ENCODE measurements at places on chromosomes 4 and X.

DNA sequence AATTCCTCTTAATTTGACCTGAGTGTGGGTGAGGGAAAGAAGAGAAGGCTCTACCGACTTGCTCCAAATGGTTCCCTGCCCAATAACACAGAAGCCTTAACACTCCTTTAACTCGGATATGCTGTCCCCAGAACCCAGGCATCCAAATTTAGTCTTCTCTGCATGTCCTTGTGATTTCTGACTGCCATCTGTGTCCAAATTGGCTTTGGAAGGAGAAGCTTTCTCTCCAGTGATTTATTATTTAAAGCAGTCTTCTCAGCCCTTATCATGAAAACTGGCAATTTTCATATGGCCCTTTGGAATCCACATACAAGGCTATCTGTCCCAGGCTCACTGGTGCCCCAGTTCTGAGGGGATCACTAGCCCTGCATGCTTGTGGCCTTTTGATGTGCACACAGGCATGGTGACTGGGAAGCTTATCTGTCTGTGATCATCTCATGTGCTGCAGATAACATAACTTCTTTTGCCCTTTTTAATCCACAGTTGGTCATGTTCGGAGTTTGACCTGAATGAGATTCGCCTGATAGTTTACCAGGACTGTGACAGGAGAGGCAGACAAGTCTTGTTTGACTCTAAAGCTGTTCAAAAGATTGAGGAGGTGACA lies 56.7 kb downstream of the FNIP2 start:
- no peak for DNase-seq

- no peak for DNase-seq
These were observed 38.4 kb upstream of the ENPP6 start for GRCh38 chr4:184255871-184256642.

DNA sequence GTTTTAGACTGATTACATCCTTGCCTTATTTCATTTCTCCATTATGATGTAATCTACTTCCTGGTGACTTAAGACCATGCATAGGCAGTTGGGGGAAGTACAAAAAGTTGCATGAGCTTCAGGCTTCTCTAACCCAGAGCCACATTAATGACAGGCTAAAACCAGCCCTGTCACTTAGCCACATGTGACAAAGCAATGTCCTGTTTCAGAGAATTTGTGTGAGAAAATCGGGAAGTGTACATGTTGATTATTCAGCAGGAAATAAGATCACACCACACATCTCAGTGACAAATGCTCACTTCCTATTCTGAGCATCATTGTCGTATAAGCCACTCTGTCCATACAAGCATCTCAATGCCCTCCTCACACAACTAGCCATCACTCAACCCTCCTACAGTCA lies 98.5 kb upstream of the MAGEB16 start:
- no peak for DNase-seq

- DNase-seq: no peak
These were observed 206.6 kb downstream of the ARHGAP10 start for GRCh38 chr4:147938496-147938895.

DNA sequence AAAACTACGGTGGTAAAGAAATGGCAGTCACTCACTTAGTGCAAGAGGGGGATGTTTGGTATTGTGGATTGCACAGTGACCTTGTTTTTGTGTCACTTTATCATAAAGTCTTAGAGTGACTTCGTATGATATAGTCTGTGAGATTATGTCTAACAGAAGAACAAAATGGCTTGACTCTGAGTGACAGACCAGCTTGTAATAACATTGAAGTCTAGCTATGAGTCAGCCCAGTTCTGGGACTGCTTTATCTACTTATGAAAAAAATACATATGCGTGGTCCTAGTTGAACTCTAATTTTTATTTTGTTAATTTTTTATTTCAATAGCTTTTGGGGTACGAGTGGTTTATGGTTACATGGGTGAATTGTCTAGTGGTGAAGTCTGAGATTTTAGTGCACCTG lies 20.0 kb downstream of the DCLK2 start:
- no peak for DNase-seq

DNA sequence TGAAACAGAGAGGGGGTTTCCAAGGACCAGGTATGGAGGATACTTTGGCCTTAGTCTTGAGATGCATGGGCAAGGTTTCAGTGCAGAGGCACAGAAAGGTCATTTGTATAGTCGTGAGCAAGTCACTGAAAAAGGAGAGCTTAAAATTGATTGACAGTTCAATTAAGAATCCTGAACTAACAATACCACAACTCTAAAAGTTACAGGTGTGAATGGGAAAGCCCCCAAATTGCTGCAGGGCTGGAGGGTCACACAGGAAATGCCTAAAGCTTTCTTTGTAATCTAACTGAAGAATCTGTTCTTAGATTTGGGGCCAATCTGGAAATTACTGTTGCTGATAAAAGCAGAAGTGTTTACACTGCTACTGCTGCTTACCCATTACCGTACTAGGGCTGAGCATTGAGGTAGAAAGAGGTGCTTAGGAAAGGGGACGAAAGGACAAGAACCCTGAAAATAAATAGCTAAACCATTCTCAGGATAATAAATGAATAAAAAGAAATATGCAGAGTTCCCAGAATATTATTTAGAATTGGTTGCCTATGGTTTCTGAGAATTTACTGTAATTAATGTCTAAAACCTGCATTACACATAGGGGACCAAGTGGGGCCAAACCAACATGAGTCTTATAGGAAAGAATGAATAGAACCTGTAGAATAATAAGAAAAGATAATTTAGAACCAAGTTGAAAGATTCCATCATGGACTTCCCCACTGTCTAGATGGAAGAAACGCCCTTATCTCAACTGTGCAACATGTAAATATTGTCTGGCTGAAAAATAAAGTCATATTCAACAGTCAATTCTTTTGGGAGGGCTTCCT lies 91.9 kb upstream of the PPP1R2C start:
- no peak for DNase-seq

DNA sequence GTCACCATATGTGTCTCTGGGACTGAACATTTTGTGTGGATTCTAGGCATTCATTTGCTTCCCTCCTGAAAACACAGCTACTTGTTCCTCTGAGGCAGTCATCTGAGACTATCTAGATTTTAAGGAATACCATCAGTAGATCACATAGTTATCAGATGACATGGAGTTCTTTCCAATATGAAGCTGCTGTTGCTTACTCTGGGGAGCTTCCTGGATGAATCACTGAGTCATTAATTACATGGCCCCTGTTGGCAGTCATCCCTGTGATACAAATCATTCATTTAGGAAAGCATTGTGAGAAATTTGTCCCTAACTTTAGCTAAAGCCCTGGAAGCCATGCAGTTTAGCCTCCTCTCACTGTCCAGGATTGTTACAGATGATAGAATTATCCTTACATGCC lies 98.2 kb upstream of the ARSJ start:
- no peak for DNase-seq

GRCh38 chrX:45771560-45772340 lies 571.1 kb upstream of the DIPK2B start:
- DNase-seq: peak; percentile 71

DNA sequence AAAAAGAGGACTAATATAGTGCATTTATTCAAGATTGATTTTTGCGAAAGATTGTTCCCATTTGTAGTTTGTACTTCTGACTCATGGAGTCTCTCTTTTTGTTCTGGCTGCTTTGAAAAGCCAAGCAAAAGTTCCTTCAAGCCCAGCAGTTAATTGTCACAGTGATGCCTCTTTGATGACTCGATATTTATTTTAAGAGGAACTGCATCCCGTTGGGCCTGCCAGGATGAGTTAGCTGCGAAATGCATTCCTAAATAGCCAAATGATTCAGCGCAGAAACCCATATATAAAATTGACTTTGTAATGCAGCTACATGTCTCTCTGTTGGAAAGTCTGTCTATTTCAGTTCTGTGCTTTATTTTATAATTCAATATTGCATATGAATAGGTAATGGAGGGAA lies 295.1 kb downstream of the GBA3 start:
- DNase-seq: no peak

DNA sequence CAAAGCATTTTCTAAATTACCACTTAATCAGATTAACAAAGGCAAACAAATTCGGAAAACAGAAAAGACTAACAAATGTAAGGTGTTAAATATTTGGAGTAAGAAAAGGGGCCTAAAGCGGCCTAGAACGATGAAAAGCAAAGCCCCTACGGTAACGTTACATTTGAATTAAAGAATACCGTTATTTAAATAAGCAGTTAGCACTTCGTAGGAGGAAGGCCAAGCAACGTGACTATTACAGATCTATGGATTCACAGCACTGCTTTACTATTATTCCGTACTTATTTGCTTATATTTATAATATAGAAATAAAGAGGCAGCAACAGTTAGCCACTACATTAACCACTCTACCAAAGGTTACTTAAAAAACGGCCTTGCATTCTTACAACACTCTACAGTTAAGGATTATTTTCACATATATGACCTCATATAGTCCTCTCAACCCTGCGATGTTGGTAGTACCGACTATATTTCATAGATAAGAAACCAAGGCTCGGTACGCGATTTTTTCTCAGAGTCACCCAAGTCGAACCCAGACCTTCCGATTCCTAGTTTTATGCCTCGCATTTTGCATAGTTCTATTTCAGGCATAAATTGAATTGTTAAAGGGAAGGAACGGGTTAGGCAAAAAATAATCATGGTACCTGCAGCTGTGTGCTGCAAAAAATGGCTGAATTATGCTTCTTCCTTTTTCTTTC lies 2.9 kb downstream of the KLHL15 start:
- DNase-seq: no peak

DNA sequence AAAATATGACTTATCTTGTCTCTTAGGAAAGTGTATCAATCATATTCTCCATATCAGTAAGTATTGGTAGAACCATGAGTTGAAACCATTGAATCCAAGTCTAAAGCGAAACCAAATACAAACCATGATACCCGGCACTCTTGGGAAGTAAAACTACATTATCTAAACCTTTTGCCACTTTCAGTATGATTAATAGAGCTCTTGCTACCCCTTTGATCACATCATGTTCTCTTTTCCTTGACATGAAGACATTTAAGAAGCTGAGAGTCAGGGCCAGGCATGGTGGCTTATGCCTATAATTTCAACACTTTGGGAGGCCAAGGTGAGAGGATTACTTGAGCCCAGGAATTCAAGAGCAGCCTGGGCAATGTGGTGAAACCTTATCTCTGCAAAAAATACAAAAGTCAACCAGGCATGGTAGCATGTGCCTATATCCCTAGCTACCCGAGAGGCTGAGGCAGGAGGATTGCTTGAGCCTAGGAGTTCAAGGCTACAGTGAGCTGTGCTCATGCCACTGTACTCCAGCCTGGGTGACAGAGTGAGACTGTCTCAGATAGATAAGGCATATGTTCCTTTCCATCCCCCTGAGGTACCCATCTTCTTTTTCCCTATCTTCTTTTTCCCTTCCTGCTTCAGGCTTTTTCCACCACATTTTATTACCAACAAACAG lies 45.4 kb downstream of the CEP135 start:
- DNase-seq: no peak

DNA sequence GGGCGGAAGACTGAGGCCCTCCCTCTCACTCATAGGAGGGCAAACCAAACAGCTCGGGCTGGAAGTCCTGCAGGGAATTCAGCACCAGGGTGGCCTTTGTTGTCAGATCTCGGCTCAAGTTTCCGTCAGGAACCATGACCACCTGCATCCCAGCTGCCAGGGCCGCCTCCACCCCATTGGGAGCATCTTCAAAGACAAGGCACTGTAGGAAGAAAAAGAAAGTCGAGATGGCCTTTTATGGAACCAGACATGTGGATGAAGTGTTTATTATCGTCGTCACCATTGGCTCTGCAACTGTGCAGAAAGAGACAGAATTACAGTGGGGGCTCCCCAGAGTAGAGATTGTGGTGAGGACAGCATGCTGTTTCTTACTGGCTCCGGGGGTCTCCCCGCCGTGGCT lies 97.2 kb upstream of the STS start:
- no peak for DNase-seq

DNA sequence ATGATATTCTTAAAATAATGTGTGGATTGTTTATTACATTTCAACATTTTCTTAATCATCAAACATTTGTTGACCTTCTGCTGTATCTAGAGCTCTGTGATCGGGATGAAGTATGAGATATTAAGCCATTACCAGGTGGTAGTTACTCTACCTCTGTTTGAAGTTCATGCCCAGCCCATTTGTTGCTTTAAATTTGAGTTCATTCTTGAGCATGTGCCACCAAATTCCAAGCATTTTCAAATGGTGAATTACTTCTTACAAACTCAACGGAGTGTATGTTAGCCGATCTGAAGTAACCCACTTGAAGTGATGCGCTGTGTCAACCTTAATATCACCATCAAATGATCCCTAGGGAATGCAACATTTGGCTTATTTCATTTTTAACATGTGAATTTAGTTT lies 7.3 kb upstream of the DTHD1 start:
- no peak for DNase-seq

GRCh38 chr4:132513491-132513890 lies 635.6 kb upstream of the PCDH10 start:
- no peak for DNase-seq

DNA sequence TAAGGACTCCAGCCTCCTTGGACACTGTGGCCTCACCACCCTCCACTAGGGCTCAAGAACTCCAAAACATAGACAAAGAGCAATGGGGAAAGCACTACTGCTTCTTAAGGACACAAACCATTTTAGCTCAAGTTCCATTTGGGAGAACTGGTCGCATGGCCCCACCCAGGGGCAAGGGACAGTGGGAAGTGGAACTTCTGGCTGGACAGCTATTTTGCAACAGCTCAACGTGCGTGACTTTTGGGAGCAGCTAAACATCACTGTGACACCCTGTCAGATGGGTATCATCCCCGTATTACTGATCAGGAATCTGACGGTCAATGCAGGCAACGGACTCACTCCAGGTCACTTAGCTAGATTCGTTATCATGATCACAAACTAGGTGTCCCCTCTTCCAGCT lies 9.0 kb upstream of the GLOD5 start:
- DNase-seq: no peak

DNA sequence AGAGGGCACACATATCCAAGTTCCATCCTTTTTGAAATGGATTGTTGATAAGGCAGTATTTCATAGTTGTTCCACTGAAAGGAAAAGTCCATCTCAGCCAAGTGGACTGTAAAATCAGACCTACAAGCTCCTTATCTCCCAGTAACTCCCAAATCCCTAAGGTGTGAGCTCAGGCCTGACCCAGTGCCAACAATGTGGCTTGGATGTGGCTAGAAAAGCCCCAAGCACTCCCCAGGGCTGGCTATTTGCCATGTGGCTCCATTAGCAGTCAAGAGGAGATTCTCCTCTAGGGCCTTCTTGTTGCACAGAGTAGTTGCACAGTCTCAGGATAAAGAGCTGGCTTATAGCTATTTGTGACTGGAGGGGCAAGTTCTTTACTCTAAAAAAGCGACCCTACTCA lies 25.0 kb upstream of the DGKK start:
- DNase-seq: no peak

GRCh38 chr4:6162885-6163284 lies 37.5 kb downstream of the JAKMIP1 start:
- DNase-seq: no peak

- DNase-seq: no peak
These were observed 201.1 kb upstream of the FAT1 start for GRCh38 chr4:186924723-186925122.

GRCh38 chr4:145812919-145813318 lies 125.7 kb downstream of the ZNF827 start:
- no peak for DNase-seq

Data from CD4-positive, alpha-beta T cell treated with Interleukin-17A for 4 hours (primary cell).